Esophagus mucosa (tissue), 1 donor: ENCODE measurements at places on chromosomes 13 and 19.
A peak's percentile ranks its signal among the peaks of the same experiment; 100 is the strongest.

DNA sequence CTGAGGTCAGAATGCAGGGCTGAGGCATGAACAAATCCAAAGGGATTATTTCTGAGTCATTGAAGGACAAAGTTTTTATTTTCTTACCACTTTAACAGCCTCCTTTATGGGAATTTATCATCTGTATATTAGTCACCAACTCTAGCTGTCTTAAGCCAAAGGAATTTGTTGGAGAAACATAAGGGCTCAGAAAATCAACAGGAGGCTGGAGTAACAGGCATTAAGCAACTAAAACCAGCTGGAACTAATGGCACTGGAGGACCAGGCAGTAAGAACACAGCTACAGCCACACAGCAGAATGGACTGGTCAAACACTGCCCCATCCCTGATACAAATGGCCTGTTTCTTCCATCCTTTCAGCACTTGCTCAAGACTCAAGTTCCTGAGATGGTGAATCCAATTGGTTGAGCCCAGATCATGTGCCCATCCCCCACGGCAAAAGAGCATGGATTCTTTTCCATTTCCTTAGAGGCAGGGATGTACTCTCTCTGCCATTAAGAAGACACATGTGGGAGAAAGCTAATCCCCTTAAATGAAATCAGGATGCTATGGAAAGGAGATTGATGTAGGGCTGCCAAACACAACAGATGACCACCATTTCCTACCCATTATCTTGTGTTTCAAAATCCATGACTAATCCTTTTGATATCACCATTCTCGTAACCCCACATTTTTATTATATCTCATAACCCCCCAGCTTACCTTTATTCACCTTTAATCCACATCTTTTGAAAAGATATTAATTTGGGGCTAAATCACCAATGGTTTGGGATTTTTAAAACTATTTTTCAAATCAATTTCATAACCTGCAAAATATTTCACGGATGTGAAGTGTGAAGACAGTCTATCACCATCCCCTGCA is 157.0 kb upstream of the FNDC3A start:
- ATAC-seq = peak; percentile 63

- no peak for ATAC-seq
These were observed 1519.6 kb downstream of the PCDH9 start for GRCh38 chr13:65710514-65710913.

GRCh38 chr13:98055623-98056022 is 87.3 kb upstream of the FARP1 start:
- no peak for ATAC-seq

GRCh38 chr13:75760131-75761021 is 124.2 kb downstream of the LMO7 start:
- ATAC-seq = peak; percentile 91

- ATAC-seq = no peak
These were observed 21.6 kb upstream of the ANKRD10 start for GRCh38 chr13:110936519-110936918.

DNA sequence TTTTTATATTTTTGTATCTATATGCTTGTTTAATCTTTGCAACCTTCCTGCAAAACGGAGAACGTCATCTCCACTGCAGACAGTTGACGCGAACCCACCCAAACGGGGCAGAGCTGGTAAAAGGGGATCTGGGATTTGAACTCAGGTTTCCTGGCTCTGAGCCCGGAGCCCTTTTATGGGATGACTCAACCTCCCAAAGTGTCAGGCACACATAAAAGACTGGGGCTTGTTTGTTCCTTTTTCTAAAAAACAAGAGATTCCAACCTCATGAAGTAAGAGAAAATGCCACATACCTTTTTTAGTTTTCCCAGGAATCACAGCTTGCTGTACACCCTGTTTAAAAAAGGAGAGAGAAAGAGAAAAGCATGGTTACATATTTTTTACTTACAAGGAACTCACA is 78.9 kb downstream of the GADD45B start:
- no peak for ATAC-seq

GRCh38 chr19:54183431-54183830 is 5.9 kb downstream of the MBOAT7 start:
- no peak for ATAC-seq

DNA sequence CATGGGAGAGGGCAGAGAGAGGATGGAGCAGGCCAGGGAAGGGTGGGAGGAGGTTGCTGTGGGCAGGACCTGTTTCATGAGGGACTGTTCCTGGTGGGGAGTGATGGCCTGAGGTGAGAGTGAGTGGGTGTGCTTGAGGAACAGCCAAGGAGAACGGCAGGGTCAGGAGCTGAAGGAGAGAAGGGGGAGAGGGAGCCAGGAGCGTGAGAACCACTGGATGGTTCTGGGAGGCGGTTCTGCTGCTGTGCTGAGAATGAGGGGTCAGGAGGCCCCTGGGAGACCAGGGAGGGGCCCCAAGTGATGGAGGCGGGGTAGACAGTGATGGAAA is 7.8 kb downstream of the SIN3B start:
- peak; percentile 9 for ATAC-seq

- ATAC-seq = no peak
These were observed 25.4 kb downstream of the ALG5 start for GRCh38 chr13:36973621-36974295.

GRCh38 chr13:107043021-107043956 is 475.4 kb upstream of the ARGLU1 start:
- ATAC-seq = no peak

DNA sequence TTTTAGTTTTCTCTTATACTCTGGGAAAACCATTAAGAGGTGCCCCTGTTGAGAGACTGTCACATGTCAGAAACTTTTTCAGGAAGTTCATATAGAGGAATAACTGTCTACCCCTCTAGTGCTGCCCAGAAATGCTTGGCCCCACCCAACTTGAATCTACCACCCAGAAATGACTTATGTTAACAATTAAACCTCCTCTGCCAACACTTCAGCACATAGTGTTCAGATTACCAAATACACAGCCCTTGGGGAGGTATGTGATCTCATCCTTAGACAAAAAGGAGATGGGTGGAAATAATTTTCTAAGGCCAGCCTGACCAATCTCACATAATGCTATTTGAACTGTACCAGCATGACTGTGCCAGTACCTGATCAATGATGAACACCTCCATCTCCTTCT is 35.6 kb downstream of the CCDC169 start:
- no peak for ATAC-seq

DNA sequence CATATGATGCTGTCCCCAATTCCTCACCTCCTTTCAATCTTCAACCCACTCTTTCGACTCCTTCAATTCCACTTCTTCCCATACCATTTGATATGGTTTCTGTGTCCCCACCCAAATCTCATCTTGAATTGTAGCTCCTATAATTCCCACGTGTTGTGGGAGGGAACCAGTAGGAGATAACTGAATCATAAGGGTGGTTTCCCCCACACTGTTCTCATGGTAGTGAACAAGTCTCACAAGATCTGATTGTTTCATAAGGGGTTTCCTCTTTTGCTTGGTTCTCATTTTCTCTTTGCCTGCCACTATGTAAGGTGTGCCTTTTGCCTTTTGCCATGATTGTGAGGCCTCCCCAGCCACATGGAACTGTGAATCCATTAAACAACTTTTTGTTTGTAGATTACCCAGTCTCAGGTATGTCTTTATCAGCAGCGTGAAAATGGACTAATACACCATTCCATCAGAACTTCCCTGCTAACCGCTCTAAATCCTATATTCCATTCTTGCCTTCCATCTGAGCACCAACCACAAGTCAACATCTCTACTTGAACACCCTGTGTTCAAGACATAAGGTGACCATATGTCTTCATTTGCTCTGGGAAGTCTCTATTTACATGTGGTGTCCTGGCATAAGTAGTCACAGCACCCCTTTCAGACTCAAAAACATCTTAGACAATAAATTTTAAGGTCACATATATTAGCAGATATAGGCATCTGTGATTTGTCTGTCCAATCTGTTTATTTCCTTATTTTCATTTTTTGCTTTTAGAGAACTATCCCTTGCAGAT is 122.9 kb downstream of the TSHZ3 start:
- no peak for ATAC-seq

DNA sequence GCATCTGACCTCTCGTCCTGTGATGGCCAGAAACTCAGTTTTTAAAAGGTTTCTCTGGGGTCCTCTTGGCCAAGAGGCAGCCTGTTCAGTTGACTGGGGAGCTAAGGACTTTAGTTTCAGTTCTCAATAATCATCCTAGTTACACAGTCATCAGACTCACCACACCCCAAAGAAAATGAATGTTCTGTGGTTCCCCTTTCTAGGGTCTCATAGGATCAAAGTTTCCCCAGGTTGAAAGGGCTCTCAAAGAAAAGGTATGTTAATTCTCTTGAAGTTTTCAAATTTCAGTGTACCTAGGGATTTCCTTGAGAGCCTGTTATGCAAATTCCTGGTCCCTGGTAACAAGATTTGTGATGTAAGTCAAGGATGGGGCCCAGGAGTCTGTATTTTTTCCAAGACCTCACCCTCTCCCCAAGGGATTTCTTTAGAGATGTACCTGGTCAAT is 94.9 kb downstream of the FAM216B start:
- no peak for ATAC-seq

DNA sequence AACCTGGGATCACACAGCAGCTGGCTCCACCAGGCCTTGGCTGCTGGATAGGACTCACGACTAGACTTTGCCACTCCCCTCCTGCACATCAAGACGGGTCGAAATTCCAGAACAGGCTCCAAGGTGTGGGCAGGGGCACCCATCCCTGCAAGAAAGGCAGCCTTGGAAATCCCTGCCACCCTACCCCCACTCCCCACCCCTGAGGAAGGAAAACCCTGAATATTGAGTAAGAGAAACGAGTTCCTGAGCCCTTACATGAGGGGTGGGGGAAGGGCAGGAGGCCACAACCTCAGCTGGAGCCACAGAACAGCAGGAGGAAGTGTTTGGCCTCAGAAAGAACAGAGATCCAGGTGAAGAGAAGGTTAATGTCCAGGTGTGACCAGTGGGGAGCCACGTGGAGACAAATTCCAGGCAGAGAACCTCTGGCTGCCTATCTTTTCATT is 20.1 kb downstream of the DEDD2 start:
- ATAC-seq = peak; percentile 4

GRCh38 chr19:20472854-20473253 is 92.7 kb downstream of the ZNF737 start:
- ATAC-seq = no peak

GRCh38 chr13:44259045-44260027 is 114.3 kb upstream of the SERP2 start:
- peak; percentile 30 for ATAC-seq
